CD4-positive, alpha-beta memory T cell (primary cell): ENCODE measurements at places on chromosomes 11 and 22. TPM values are rescaled to one million over a fixed set of nuclear protein-coding genes. Genes with fewer than 3 reads are reported as not detected.

The LMNTD2 gene
- total RNA-seq = 7.0 TPM

DNA sequence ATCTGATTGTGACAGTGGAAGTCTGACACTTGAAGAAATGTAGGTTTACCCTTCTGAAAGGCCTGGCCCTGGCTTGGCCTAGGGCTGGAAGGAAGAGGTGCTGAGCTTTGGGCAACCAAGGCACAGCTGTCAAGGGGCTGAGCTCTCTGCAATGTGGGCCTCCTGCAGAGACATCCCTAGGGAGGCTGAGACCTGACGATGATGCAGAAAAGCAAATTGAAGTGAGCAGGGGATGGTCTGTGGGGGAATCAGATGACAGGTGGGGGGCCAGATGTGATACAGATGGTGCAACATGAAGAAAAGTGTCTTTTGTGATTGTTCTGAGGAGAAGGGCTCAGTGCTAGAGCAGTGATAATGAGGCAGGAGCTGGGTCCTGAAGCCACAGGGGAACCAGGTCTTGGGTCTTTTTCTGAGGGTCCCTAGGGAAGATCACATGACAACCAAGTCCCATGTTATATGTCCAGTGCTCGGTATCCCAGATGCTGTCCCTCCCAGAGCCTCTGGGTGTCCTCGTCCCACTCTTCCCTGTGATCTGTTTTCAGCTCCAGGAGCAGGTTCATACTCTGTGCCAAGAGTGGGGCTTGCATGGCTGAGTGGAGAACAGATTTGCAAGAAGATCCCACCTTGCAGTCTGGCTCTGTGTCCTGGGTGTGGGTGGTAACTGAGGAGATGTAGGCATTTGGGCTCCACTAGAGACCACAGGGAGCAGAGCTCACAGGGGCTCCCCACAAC, 79.9 kb upstream of the VPREB1 start:
- H3K36me3 ChIP-seq = no peaks in the 10 kb centered on the region
- no peak for DNase-seq
- H3K4me3 ChIP-seq = no peak overlapping the region
- H3K27me3 ChIP-seq = no peaks in the 10 kb centered on the region

DNA sequence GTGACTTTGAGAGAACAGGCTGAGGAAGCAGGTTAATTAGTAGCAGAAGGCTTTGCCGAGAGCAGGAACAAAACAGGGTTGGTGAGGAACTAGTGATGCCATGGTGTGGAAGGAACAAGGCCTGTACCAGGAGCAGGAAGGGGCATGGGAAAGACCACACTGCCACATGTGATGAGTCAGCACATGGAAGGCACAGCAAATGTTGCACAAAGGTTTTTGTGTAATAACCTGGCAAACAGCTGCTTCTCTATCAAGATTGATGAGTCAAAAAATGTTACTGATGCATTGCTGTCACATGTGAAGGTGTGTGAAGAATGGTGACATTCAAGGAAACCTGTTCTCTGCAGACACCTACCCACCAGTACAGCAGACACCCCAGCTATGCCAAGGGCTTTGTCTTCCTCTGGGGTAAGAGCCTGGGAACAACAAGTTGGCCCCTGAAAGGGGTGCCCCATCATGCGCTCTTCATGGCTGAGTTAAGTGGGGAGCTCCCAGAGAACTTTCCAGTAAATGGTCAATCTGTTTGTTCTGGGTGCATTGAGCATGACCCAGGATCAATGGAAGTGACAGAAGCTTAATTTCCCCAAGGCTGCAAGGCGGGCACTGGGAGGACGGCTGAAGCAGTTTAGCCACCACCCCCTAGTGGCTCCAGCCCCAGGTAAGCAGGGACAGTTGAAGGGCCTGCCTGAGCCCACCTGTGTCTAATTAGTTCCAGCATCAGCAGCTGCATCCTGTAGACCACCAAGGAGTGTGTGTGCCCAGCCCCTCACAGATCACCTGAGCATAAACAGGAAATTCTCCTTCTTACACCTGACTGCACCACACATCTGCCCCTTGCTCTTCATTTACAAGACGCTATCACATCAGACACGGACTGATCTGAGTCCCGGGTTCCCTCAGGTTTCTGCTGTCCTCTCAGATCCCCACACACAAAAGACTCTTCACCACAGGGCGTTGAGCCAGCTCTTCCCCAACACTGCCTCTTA, 47.6 kb downstream of the GGTLC2 start:
- no peaks in the 10 kb centered on the region for H3K36me3 ChIP-seq
- no peaks in the 10 kb centered on the region for H3K4me1 ChIP-seq
- DNase-seq = no peak
- H3K27ac ChIP-seq = no peak overlapping the region
- H3K27me3 ChIP-seq = no peaks in the 10 kb centered on the region

GRCh38 chr22:49979587-49980264, 19.2 kb downstream of the PIM3 start:
- peaks cover 17% of the 10 kb centered on the region for H3K4me1 ChIP-seq
- DNase-seq = no peak
- H3K36me3 ChIP-seq = no peaks in the 10 kb centered on the region
- no peak overlapping the region for H3K27ac ChIP-seq
- H3K27me3 ChIP-seq = peaks cover 3% of the 10 kb centered on the region

GRCh38 chr11:68989936-68990606, 9.3 kb upstream of the MRGPRD start:
- H3K27me3 ChIP-seq = no peaks in the 10 kb centered on the region
- no peaks in the 10 kb centered on the region for H3K4me1 ChIP-seq
- H3K36me3 ChIP-seq = no peaks in the 10 kb centered on the region
- H3K27ac ChIP-seq = no peak overlapping the region
- DNase-seq = no peak

GRCh38 chr11:19730373-19730772, 17.7 kb downstream of the NAV2 start:
- no peaks in the 10 kb centered on the region for H3K27me3 ChIP-seq
- H3K27ac ChIP-seq = no peak overlapping the region
- no peak for DNase-seq
